Activated T-helper 1 cell treated with anti-CD3 and anti-CD28 coated beads, Interleukin-2, amount 50 U/mL, for 16 hours (primary cell): ENCODE measurements at places on chromosomes 1 and 21.

- no peak for DNase-seq
Measured at GRCh38 chr21:45364468-45365185, 40.3 kb upstream of the COL18A1 start.

DNA sequence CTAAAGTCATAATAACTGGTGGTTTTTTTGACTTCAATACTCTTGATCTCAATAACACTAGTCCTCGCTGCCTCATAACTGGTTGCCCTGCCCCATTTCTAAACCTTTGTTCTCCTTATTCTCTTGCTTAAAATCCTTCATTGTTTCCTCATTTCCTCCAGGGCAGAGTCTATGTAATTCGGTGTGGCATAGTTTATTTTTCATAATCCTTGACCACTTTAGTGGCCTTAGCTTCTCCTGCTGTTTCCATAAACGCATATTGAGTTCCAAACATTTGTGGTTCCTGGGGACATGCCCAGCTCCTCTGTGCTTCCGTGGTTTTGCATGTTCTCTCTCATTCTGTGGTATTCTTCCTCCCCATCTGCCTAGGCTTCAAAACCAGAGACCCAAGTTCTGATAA is 19.0 kb upstream of the TLCD4 start:
- no peak for DNase-seq

GRCh38 chr1:116127848-116128540 is 16.8 kb downstream of the MAB21L3 start:
- no peak for DNase-seq

GRCh38 chr1:199029855-199030254 is 391.0 kb downstream of the PTPRC start:
- DNase-seq: no peak

- no peak for DNase-seq
Measured at GRCh38 chr1:154884869-154885701, 15.0 kb upstream of the KCNN3 start.

- no peak for DNase-seq
Measured at GRCh38 chr21:15719976-15720375, 9.8 kb upstream of the USP25 start.

DNA sequence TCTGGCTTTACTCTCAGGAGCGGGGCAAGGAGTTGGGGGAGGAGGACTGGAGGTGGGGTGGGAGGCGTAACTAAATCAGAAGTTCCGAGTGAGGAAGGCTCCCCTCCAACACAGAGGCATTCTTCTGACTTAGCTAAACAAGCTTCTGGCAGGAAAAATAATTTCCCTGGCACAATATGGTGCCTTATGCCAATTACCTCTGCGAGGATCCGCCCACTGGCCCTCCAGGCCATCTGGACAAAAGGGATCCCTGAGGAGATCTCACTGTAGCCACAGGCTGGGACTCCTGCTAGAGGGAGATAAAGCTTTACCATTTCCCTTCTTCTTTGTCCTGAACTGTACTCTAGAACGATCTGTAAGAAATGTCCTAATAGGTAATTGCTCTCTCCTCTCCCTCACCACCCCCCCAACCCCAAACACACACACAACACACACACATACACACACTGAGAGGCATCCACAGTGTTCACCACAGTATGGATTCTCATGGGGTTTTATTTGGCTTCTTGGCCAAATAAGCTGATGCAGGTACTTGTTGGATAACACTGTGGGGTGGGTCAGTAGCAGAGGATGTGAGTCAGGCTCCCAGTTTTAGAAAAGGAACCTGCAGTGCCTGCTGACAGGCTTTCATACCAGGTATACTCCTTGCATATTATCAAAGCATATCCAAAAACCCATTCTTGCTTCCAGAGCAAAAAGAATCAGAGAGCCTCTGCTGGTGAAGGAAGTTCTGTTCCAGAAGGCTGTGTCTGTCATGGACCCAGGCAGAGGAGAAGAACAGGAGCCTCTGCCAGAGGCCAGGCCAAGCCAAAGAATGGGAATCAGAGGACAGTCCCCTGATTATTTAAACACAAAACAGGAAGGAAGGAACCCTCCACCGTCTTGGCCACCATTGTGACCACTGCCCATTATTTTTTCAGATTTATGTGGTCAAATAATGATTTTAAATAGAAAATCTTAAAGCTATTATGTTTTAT is 169.1 kb downstream of the C1orf21 start:
- no peak for DNase-seq

- DNase-seq: no peak
Measured at GRCh38 chr1:17370618-17371017, 1.4 kb upstream of the PADI6 start.

DNA sequence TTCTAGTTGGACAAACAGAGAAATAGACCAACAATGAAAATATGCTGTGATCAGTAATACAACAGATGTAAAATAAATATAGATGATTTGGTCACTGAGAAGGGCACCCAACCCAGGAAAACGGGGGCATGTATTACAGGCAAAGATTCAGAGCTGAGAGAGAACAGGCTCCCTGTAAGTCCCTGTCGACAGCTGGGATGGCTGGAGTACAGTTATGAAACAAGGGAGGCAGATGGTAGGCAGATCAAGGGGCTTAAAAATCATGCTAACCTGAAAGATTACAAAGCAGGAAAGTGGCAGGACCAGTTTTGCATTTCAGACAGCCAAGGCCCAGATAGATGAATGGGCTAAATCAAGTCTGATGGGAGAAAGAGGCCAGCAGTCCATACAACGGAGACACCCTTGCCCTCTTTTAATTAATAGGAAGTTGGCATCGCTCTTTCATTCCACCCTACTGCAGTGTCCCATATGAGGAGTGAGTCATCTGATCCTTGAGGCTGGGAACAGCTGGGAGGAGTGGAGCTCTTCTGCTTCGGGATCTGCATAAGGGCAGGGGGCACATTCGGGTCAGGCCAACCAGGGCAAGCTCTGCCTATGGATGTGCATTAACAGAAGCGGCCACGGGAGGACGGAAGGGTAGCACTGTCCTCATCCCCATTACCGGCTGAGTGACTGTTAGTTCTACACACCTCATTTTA is 171.1 kb downstream of the DAB1 start:
- DNase-seq: no peak

GRCh38 chr1:192879406-192879805 is 70.6 kb downstream of the RGS2 start:
- no peak for DNase-seq

- DNase-seq: no peak
Measured at GRCh38 chr1:199463521-199464127, 563.9 kb upstream of the NR5A2 start.

- no peak for DNase-seq
Measured at GRCh38 chr1:85085417-85085816, 37.1 kb upstream of the MCOLN3 start.
